ENCODE measurements at places on chromosomes 11 and 22. TPM values are rescaled to one million over a fixed set of nuclear protein-coding genes. Genes with fewer than 3 reads are reported as not detected.

The TRIM6 gene
- 0.14 TPM for total RNA-seq

The CD3G gene
- 145 TPM for total RNA-seq

DNA sequence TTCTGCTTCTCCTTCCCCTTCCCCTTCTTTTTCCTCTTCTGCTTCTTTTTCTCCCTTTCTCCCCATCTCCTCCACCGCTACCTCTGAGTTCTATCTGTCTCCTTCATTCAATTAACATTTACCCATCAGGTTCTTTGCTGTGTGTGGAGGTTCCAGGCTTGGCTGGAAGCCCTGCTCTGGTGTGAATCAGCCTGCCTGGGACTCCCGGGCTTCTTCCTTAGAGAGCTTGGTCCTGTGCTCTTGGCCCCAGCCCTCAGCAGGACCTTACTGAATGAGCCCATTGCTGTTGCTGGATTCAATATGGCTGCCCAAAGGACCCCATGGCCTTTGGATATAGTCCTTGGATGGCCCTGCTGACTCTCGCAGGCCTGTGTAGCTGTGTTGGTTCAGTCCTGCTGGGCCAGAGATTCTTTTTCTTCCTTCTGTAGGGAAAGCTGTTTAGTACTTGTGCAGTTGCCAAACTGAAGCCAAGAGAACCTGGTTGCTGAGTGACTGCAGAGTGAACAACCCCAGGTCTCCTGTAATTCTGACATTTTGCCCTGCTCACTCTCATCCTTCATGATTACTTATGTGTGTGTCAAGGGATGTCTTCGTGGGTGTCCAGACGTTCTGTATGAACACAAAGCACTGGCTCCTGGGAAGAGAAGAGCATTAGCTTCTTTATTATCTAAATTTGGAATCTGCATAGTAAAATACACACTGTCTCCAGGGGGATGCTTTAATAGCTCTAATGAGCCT is 81.0 kb upstream of the ZBED5 start:
- H3K27me3 ChIP-seq = peaks cover 16% of the 10 kb centered on the region
- DNase-seq = peak; percentile 44
- H3K4me1 ChIP-seq = peaks cover 12% of the 10 kb centered on the region
- H3K27ac ChIP-seq = no peak overlapping the region

DNA sequence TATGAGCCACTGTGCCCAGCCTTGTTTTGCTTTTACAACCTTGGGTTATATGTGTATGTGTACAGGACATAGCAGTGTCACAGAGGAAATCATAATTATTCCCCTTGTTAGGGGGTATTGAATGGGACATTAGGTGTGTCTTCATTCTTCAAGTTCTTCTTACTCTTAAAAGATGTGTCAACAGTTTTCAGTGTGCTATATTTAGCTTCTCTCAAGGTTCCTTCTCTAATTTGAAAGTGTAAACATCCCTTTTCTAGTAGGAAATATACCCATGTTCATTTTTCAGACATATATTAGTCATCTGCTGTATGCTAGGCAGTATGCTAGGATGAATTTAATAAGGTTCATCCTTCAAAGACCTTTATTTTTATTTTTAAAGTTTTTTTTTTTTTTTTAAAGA is 17.1 kb downstream of the PCF11 start:
- H3K4me3 ChIP-seq = peak overlapping the region; percentile 12
- H3K27me3 ChIP-seq = no peaks in the 10 kb centered on the region
- DNase-seq = no peak
- peaks cover 46% of the 10 kb centered on the region for H3K4me1 ChIP-seq
- peaks cover 65% of the 10 kb centered on the region for H3K36me3 ChIP-seq
- H3K27ac ChIP-seq = peak overlapping the region; percentile 52

- no peak overlapping the region for H3K4me3 ChIP-seq
- H3K4me1 ChIP-seq = peaks cover 3% of the 10 kb centered on the region
- H3K27me3 ChIP-seq = peaks cover 11% of the 10 kb centered on the region
- no peak for DNase-seq
Observed at GRCh38 chr11:128919216-128919615, 23.5 kb downstream of the TP53AIP1 start.

- H3K4me1 ChIP-seq = peaks cover 4% of the 10 kb centered on the region
- no peaks in the 10 kb centered on the region for H3K36me3 ChIP-seq
- peaks cover 7% of the 10 kb centered on the region for H3K27me3 ChIP-seq
- no peak for DNase-seq
- no peak overlapping the region for H3K4me3 ChIP-seq
Observed at GRCh38 chr11:3093281-3094191, 36.3 kb upstream of the CARS1 start.

DNA sequence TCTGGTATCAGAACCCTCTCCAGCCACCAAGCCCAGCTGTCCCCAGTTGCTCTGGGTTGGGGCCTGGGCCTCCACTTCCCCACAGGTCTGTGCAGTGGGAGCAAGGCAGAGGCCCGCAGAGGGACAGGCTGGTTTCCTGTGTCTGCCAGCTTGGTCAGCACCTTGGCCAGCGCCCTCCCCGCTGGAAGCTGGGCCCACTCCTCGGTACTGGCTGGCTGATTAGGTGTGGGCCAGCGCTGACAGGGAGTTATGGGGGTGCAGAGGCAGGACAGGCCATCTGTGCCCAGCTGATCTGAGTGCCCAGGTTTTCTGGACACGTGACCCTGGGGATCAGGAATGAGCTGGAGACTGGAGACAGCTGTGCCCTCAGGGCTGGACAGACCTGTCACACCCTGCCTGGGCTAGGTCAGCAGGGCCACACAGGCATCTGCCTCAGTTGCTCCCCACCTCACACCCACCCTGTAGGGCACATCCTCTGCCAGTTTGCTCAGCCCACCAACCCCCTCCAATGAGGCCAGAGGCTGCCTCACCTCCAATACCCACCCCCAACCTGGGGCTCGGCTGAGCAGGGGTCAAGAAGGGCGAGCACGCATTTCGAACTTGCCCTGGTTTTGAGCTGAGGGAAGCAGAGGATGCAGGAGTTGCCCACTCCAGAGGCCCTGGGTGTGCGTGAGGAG is 175.3 kb downstream of the IGLL1 start:
- peaks cover 4% of the 10 kb centered on the region for H3K27me3 ChIP-seq
- H3K4me1 ChIP-seq = no peaks in the 10 kb centered on the region
- no peak overlapping the region for H3K27ac ChIP-seq
- DNase-seq = peak; percentile 66
- H3K36me3 ChIP-seq = no peaks in the 10 kb centered on the region
- H3K4me3 ChIP-seq = no peak overlapping the region

- DNase-seq = no peak
- H3K4me1 ChIP-seq = peaks cover 25% of the 10 kb centered on the region
Observed at GRCh38 chr22:40310081-40310767, 36.1 kb upstream of the ADSL start.

The OR10G6 gene
- total RNA-seq = not detected

GRCh38 chr22:22702237-22703202 is 58.1 kb downstream of the GGTLC2 start:
- no peak overlapping the region for H3K27ac ChIP-seq
- H3K27me3 ChIP-seq = peaks cover 6% of the 10 kb centered on the region
- no peaks in the 10 kb centered on the region for H3K4me1 ChIP-seq
- H3K36me3 ChIP-seq = no peaks in the 10 kb centered on the region
- DNase-seq = no peak

DNA sequence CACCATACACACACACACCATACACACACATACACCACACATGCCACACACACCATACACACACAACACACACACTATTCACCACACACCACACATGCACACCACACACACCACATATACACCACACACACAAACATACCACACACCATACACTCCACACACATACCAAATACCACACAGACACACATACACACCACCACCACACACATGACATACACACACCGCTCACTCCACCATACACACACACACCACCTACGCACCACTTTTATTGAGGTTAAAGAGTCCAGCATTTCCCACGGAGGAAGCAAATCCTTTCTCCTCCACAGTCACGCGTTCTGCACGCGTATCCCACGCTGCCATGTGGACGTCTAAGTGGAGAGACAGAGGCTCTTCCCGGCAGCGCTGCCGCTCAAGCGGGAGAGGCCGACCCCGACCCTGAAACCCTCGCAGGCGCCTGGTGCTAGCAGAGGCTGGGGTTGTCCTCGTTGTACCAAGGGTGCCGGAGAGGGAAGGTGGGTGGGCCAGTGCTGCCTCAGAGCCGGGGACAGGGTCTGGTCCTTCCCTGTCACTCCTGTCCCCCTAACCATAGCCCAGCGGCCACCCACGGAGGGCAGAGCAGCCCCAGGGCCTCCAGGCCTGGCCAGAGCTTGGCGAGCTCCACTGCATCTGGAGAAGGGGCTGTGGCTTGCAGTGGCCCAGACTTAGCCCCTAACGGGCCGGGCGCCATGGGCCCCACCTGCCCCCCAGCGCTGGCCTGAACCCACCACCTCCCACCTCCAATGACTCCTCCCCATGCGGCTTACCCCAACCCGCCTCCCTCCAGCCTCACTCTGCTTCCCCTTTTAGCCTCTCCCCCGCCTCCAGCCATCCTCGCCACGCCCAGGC is 1495.0 kb downstream of the BRD1 start:
- no peaks in the 10 kb centered on the region for H3K27me3 ChIP-seq
- no peak overlapping the region for H3K27ac ChIP-seq
- no peak for DNase-seq

- DNase-seq = no peak
- H3K4me1 ChIP-seq = no peaks in the 10 kb centered on the region
- no peak overlapping the region for H3K27ac ChIP-seq
- H3K36me3 ChIP-seq = no peaks in the 10 kb centered on the region
- no peak overlapping the region for H3K4me3 ChIP-seq
Observed at GRCh38 chr11:129598378-129598777, 217.3 kb upstream of the TMEM45B start.

DNA sequence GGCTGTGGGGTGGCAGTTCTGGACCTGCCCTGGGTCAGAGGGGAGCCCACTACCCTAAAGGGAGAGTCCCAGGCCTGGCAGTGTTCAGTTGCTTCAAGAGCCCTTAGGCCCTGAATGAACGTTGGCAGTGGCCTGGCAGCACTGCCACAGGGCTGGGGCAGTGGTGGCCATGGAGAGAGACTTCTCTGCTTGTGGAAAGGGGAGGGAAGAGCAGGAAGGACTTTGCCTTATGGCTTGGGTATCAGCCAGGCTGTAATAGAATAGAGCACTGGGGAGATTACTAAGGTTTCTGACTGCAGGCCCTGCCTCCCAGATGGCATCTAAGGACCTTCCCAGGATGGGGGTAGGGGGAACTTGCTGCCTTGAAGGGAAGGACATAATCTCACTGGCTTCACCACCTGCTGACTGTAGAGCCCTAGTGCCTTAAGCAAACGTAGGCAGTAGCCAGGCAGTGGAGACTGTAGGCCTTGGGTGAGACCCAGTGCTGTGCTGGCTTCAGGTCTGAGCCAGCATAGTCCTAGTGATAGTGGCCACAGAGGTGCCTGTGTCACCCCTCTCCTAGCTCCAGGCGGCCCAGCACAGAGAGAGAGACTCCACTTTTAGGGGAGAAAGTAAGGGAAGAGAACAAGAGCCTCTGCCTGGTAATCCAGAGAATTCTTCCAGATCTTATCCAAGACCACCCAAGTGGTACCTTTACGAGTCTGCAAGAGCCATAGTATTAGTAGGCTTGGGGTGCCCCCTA is 27.6 kb downstream of the PLA2G6 start:
- H3K27me3 ChIP-seq = no peaks in the 10 kb centered on the region
- H3K4me3 ChIP-seq = no peak overlapping the region
- no peaks in the 10 kb centered on the region for H3K36me3 ChIP-seq
- H3K4me1 ChIP-seq = no peaks in the 10 kb centered on the region
- H3K27ac ChIP-seq = no peak overlapping the region
- no peak for DNase-seq

DNA sequence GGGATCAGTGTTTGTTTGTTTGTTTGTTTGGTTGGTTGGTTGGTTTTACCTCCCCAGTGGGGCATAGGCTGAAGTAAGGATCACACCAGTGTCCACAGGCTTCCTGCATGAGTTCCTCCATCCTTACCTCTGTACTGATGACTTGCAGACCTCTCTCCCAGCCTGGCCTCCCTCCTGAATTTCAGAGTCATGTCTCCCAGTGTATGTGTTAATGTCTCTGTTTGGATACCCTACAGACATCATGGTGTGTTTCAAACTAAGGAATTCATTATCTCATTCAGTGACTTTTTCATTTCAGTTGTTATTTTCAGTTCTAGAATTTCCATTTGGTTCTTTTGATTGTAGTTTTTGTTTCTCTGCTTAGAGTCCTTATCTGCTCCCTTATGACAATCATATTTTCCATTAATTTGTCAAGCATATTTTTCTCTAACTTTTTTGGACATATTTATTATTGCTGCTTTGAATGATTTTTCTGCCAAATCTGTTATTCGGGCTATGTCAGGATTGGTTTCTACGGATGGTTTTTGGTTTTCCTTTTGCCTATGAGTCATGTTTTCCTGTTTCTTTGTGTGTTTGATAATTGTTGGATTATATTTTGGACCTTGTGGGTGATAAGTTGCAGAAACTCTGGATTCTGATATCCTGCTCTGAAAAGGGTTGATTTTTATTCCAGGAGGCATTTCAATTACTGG is 23.6 kb downstream of the MYEOV start:
- H3K4me1 ChIP-seq = peaks cover 29% of the 10 kb centered on the region
- DNase-seq = no peak
- peak overlapping the region; percentile 91 for H3K27ac ChIP-seq
- no peaks in the 10 kb centered on the region for H3K27me3 ChIP-seq
- peak overlapping the region; percentile 2 for H3K4me3 ChIP-seq
- peaks cover 3% of the 10 kb centered on the region for H3K36me3 ChIP-seq

- peak; percentile 68 for DNase-seq
Observed at GRCh38 chr11:128232588-128232987, 354.8 kb downstream of the ETS1 start.

The SLC22A12 gene
- total RNA-seq = not detected

GRCh38 chr11:40285558-40285957 is 1173.9 kb downstream of the LRRC4C start:
- no peak for DNase-seq
- no peak overlapping the region for H3K27ac ChIP-seq
- no peaks in the 10 kb centered on the region for H3K4me1 ChIP-seq
- H3K36me3 ChIP-seq = no peaks in the 10 kb centered on the region

The TUBA8 gene
- 1.7 TPM for total RNA-seq

DNA sequence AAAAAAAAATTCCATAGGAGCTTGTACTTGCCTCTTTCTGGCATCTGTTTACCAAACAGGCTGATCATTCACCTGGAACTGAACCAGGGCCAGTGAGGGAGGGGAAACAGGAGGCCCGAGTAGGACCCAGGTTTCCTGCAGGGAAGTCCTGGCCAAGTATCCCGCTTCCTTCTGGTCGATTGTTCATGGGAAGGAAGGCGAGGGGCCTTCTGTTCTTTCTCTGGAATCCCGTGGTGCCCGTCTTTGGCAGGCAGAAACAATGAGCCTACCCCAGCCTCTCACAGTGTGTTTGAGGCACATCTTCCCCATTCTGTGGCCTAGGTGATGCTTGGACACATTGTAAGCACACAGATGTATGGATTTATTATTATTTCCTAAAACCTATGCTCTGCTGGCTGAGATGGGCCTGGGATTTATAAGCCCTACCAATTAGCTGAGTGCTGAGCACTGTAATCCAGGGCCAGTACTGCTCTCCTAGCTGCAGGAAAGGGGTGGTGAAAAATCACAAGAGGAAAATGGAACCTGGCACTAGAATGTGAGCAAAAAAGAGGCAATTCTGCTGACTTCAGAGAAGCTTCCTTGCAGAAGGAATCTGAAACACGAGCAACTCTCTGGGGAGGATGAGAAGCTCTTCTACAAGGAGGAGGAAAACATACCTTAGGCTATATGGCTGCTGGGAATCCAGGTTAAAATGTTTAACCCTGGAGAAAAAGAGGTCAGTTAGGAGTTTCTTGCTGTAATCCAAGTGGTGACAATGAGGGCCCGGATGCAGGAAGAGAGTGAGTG is 53.5 kb downstream of the PRR5L start:
- peak; percentile 61 for DNase-seq
- peak overlapping the region; percentile 51 for H3K27ac ChIP-seq
- peaks cover 41% of the 10 kb centered on the region for H3K4me1 ChIP-seq
- peaks cover 5% of the 10 kb centered on the region for H3K27me3 ChIP-seq
- no peaks in the 10 kb centered on the region for H3K36me3 ChIP-seq
- H3K4me3 ChIP-seq = no peak overlapping the region

The OSBP2 gene
- 2.1 TPM for total RNA-seq

Data from activated CD4-positive, alpha-beta T cell treated with anti-CD3 and anti-CD28 coated beads, Interleukin-2, amount 10 ng/mL, durations not matched to agents 24 days and 14 days (primary cell).